ENCODE measurements at places on chromosomes 13 and 19.

- no peak for DNase-seq
Observed at GRCh38 chr19:46659151-46660007, 1.6 kb downstream of the DACT3 start.

- DNase-seq = no peak
Observed at GRCh38 chr19:51372649-51373504, at the start of gene NKG7. TSS of gene NKG7 (minus strand) at chr19:51372654. CDS start at chr19:51372535, 119 bp downstream.

DNA sequence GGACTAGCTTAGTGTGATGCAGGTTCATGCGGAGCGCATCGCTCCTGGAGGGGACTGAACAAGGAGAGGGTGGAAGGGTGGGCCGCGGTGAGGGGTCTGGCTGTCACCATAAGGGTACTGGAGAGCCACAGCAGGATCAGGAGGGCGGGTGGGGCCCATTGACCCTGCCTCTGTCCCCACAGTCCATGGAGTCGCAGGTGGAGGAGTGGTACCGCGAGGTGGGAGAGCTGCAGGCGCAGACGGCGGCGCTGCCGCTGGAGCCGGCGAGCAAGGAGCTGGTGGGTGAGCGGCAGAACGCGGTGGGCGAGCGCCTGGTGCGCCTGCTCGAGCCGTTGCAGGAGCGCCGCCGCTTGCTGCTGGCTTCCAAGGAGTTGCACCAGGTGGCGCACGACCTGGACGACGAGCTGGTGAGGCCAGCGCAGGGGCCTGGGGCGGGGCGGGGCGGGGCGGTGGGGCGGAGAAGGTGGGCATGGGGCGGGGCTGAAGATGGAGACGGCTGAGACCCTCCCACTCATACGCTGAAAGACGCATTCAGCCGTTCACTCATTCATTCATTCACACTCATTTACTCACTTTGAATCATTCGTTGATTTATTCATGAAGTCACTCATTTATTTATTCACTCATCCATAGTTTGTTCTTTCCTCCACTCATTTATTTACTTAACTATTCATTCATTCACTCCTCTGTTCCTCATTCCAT is 27.5 kb upstream of the SHKBP1 start:
- DNase-seq = no peak

DNA sequence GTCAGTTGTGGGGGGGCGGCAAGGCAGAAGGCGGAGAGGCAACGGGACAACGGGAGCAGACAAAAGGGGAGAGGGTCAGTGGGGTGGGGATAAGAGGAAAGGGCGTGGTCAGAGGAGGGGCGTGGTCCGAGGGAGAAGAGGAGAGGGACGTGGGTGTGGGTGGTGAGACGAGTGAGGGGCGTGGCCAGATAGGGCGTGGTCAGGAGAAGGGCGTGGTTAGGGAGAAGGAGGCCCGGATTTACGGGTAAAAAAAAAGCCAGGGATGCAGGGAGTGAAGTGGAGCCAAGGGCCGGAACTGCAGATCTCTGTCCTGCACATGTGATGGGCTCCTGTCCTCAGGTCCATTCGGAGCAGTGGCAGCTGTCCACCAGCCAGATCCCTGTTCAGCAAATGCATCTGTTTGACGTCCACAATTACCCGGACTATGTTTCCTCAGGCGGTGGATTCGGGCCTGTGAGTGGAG is 21.5 kb downstream of the CPT1C start:
- DNase-seq = no peak

DNA sequence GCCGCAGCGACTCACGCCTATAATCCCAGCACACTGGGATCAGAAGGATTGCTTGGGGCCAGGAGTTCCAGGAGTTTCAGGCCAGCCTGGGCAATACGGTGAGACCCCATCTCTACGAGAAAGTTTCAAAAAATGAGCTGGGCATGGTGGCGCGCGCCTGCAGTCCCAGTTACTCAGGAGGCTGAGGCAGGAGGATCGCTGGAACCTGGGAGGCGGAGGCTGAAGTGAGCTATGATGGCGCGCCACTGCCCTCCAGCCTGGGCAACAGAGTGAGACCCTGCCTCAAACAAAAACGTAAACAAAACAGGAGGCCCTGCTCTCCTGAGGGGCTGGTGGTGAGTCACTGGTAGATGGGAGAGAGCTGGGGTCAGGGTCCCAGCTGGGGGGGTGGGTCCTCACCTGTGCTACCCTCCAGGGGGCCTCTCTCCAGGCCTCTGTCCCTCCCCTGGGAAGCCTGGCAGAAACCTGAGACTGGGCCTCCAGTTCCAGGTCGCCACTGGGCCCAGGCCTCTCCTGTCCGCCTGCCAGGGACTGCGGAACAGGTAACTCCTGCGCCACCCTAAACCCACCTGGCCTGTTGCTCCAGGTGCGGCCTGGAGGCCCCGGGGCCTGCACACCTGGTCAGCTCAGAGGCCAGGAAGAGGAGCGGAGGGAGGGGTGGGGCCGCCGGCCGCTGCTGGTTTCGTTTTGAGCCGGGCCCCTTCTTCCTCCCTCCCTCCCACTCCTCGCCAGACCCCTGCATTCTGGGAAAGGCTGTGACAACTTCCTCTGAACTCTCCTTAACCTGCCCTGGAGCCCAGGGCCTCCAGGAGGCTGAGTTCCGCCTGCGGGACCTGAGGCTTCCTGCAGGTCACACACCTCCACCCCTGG is 17.2 kb upstream of the ZBTB7A start:
- no peak for DNase-seq

GRCh38 chr13:35994131-35994966 is 136.8 kb downstream of the DCLK1 start:
- DNase-seq = no peak

DNA sequence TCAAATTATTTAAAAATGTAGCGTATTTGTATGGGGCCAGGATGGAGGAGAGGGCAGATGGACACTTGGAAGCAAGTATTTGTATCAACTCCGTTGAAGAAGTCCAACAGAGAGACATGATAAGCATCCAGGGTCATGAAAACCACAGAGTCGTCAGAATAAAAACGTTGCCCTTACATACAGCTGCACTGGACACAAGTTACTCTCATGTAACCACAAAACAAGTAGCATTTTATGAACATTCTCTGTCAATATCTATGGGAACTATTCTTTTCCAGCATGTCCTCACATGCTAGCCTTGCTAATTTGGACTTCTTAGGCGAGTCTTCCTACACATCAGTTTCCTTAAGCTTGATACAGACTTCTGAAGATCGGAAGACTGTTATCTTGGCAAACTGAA is 35.0 kb downstream of the EFNB2 start:
- DNase-seq = no peak

GRCh38 chr13:75635828-75636435 is at the start of gene LMO7:
TSS of gene LMO7 (plus strand) at chr13:75636330. CDS start at chr13:75636658, 328 bp downstream.
- DNase-seq = no peak

- no peak for DNase-seq
Observed at GRCh38 chr19:49890349-49891311, 6.1 kb downstream of the IL4I1 start.

DNA sequence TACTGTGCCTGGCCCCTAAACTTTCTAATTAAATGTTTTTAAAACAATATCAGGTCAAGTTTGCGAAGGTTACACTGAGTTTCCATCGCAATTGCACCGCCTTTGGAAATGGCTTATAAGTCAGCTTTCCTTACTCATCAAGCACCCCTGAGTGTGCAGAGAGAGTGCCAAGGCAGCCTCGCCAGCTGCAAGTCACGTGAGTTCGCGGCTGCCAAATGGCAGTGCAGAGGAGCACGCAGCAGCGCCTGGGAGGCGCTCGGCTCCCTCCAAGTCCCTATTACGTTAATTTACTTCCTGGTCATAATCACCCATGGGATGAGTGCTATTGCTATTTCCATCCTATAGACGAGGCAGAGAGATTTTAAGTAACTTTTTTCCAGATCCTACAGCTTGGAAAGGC is 319.6 kb downstream of the TEX29 start:
- no peak for DNase-seq

- DNase-seq = no peak
Observed at GRCh38 chr13:30645629-30646028, 27.9 kb downstream of the USPL1 start.

DNA sequence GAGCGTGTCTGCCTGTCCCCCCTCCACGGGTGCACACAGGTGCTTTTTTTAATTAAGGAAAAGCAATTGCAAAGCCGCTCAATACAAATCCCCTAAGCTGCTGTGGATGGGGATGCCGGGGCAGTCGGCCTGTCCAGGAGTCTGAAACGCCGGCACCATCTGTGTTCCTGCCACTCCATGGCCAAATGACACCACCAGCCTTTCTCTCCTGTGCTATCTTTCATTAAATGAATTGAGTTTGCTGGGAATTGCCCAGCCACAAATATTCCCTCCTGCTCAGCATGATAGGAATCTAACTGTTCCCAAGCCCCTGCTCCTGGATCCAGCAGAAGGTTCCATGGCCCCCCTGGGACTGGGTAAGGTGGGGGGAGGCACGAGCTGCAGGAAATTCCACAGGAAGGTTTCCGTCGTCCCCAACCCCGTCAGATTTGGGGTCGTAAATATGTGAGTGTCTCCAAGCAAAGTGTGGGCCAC is 139.2 kb downstream of the KDM4B start:
- DNase-seq = no peak

GRCh38 chr13:93550236-93550635 is 323.6 kb downstream of the GPC6 start:
- DNase-seq = no peak

DNA sequence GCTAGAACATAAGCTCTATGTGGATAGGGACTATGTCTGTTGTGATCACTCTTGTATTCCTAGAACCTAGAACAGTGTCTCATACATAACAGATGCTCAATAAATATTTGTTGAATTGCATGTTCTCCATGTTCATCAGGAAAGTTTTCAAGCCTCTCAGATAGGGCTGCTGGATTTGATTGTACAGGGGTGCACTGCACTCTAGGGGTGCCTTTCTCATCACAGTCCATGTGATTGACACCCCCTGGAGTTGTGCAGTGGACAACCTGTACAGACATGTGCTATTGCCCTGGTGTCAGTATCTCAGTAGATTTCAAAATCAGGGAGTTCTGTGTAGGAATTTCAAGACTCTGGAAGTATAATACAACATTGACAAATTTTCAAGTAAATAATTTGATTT is 58.9 kb downstream of the MBNL2 start:
- no peak for DNase-seq

DNA sequence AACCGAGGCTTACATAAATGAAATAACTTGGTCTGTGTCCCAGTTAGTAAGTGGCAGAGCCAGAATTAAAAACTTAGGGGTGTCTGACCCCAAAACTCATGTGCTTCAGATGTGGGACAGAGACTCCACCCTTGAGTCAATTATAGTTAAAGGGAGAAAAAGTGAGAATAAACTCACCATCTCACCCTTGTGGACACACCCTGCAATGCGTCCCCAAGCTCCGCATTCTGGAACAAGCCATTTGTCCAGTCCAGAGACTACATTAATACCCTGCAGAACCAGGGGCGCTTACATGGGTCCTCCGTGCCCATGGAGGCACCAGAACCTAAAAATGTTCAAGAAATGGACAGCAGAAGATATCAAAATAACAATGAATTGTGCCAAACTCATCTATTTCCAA is 207.0 kb upstream of the ZNF507 start:
- no peak for DNase-seq

GRCh38 chr19:16571283-16571682 is 932 bp downstream of the SLC35E1 start:
- no peak for DNase-seq

- no peak for DNase-seq
Observed at GRCh38 chr13:29577136-29578051, 18.1 kb downstream of the SLC7A1 start.

DNA sequence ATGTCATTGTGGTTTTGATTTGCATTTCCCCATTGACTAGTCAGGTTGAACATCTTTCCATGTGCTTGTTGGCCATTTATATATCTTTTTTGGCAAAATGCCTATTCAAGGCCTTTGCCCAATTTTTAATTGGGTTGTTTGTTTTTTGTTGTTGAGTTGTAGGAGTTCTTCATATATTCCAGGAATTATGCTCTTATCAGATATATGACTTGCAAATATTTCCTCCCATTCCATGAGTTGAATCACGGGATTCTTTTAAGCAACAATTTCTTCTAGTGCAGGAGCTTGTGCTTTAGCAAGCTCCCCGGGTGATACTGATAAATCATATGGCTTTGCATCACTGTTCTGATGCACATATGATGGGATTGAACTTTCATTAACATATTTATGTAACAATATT is 47.0 kb upstream of the FLT1 start:
- no peak for DNase-seq

GRCh38 chr19:13091400-13092157 is 11.1 kb downstream of the LYL1 start:
- no peak for DNase-seq

- no peak for DNase-seq
Observed at GRCh38 chr13:113458253-113459065, 5.2 kb upstream of the ADPRHL1 start.

- no peak for DNase-seq
Observed at GRCh38 chr13:32259116-32259515, 56.0 kb downstream of the ZAR1L start.

GRCh38 chr13:28173793-28174192 is 35.4 kb downstream of the PAN3 start:
- DNase-seq = no peak

- peak; percentile 21 for DNase-seq
Observed at GRCh38 chr19:2648528-2648937, 54.0 kb downstream of the GNG7 start.

DNA sequence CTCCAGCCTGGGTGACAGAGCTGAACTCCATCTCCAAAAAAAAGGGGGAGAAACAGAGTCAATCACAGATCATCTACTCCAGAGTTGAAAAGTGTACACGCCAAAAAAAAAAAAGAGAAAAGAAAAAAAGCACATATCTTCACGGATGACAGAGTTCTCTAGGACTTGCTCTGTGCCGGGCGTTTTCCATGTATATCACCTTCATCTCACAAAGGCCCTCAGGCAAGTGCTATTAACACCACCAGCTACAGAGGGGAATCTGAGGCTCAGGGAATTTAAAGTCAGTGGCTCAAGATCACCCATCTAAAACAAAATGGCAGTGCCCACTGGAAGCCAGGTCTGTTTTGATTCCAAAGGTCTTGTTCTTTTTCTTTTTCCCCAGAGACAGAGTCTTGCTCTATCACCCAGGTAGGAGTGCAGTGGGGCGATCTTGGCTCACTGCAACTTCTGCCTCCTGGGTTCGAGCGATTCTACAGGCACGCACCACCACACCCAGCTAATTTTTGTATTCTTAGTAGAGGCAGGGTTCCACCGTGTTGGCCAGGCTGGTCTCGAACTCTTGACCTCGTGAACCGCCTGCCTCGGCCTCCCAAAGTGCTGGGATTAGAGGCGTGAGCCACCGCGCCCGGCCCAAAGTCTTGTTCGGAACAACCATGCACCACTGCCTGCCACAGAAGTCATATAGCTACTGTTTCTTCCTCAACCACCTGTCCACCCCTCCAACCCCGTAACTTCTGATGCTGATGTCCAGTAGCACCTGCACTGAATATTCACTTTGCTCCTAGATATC is 42.2 kb downstream of the SAE1 start:
- no peak for DNase-seq

Measured in NCI-H2107 (cell line).